ENCODE measurements at places on chromosomes 4 and X.

DNA sequence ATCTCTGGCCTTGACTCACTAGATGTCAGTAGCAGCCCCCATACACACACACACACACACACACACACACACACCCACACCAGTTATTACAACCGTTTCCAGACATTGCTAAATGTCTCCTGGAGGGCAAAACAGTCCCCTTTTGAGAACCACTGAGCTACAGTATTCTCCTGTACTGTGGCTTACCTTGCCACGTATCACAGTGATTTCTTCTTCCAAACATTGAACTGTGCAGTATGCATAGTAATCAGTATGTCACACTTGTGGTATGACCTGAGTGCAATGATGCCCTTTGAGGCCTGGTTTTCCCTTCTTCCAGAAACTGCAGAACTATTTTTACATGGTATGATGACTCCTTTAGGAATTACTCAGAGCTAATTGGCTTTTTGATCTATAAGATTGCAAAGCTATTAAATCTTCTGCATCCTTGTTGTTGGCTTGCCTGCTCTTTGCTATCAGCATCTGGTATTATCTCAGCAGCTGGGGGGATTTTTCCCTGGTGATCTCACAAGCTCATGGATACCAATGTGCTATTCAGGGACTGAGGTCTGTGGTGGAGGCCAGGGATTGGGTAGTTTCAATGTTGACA, 3.6 kb upstream of the THOC2 start:
- DNase-seq: no peak

DNA sequence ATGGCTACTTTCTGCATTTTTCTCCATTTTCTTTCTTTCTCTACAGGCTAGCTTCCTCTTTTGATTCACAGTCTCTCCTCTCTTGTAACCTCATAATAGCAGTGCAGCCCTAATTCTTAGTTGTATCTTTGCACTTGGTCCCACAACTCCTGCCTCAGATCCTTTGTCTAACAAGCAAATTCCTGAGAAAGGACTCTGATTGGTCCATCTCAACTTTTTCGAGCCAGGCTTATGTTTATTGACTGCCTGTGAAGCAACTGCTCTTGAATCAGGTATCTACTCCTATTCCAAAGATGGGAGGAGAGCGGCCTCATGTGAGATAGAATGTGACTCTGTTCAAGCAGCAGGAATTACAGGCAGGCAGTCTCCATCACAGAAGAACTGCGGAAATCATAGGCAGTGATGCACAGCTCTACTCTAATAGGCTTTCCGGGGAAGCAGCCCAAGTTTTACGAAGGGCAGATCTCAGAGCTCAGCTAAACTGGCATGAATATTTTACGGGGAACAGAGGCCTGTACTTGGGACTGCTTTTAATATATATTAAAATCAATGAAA, 123.5 kb downstream of the GABRB1 start:
- no peak for DNase-seq

GRCh38 chrX:98448524-98448923, 1564.8 kb downstream of the RPA4 start:
- DNase-seq: no peak

GRCh38 chr4:153955327-153955726, 166.4 kb upstream of the SFRP2 start:
- no peak for DNase-seq

DNA sequence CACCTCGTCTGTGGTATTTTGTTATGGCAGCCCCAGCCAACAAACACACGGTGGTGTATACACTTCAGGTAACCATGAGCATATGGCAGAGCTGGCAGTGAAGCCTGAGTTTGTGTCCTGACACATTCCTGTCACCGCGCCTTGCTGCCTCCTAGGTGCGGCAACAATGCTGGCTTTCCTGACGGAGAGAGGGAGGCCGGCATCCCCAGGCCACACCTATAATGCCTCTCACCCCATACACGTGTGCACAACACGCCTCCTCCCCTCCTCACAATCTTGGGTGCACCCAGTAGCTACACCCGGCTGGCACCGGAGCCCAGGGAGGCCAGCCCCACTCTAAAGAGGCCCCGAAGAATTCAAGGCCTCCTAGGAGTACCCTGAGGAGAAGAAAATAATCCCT, 158.5 kb downstream of the NSUN7 start:
- peak; percentile 49 for DNase-seq

DNA sequence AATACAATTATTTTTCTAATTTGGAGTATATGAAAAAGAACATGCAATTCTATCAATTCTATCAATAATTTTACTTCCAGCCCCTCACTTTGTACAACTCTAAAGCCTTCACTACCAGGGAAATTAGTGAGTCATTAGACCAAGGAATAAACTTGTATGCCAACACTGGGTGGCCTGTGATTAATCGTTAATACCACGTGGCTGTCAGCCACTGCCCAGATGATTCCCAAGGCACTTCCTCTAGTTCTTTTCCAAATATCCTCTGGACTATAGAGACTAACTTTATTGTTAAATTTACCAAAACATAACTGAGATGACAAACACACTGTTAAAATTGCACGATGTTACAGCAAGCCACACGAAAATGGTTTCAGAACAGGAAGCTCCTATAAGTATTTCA, 45.7 kb downstream of the MID1 start:
- no peak for DNase-seq

- no peak for DNase-seq
Measured at GRCh38 chr4:40214038-40214437, 17.2 kb downstream of the RHOH start.

GRCh38 chr4:158884280-158884679, 115.5 kb downstream of the FNIP2 start:
- no peak for DNase-seq

- DNase-seq: no peak
Measured at GRCh38 chr4:170497689-170498088, 407.9 kb upstream of the AADAT start.

DNA sequence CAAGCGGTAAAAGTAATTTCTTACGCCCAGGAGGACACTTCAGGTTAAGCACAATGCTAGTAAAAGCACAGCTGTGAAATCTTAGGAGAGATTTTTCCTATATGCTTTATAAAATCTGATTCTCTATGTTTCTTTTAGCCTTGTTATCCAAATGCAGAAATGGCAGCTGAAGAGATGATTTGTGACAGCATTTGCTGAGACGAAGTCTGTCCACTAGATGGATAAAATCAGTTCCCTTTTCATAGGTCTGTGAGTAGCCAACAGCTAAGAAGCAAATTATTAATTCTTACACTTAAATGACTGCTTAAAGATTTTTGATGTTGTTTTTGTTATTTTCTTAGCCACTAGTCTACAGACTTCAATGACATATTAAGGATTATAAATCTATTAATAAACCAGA, 5.3 kb downstream of the GPM6A start:
- DNase-seq: no peak

GRCh38 chr4:4864443-4864939, 5.0 kb downstream of the MSX1 start:
- no peak for DNase-seq

GRCh38 chr4:42547805-42548204, 109.1 kb downstream of the ATP8A1 start:
- no peak for DNase-seq

GRCh38 chrX:123988423-123989111, 27.1 kb downstream of the STAG2 start:
- DNase-seq: no peak

GRCh38 chrX:130563476-130563875, 161.7 kb downstream of the RBMX2 start:
- DNase-seq: no peak
